ENCODE measurements at places on chromosomes 3 and 15.

DNA sequence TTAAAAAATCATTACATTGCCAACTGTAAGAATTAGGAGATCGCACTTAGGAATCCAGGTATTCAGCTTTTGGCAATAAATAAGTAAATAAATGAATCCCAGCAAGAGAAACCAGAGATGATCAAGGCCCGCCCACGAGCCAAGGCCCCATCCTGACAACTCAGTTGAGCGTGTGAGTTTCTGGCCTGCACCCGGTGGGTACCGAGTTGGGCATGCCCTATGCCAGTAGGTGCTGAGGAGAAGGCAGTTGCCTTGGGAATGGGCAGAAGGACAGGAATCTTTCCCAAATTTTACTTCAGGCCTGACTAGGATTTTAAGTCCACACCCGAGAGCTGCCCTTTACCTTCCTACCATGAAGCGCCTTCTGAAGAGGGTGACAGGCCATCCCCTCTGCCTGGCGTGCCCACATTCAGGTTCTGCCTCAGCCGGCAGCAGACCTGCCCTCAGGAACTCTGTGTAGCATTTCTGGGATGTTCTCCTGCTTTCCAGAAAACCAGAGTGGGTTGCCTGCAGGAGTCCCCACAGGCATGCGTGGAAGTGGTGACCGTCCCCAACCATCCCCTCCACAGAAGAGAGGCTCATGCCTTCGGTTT, 99.3 kb upstream of the ALDH1A3 start:
- no peak for DNase-seq

GRCh38 chr3:19267040-19267439, 118.7 kb downstream of the KCNH8 start:
- no peak for DNase-seq

GRCh38 chr3:69613286-69613685, 126.0 kb upstream of the MITF start:
- DNase-seq = no peak

DNA sequence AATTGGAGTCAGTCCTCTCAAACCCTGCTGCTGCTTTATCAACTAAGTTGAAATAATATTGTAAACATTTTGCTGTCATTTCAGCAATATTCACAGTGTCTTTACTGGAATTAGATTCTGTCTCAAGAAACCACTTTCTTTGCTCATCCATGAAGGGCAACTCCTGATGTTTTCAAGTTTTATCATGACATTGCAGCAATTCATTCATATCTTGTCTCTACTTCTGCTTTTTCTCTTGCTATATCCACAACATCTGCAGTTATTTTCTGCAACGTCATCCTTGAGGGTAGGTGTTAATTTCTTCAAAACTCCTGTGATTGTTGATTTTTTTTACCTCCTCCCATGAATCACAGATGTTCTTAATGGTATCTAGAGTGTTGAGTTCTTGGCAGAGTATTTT, 181.6 kb downstream of the EPHA6 start:
- no peak for DNase-seq

DNA sequence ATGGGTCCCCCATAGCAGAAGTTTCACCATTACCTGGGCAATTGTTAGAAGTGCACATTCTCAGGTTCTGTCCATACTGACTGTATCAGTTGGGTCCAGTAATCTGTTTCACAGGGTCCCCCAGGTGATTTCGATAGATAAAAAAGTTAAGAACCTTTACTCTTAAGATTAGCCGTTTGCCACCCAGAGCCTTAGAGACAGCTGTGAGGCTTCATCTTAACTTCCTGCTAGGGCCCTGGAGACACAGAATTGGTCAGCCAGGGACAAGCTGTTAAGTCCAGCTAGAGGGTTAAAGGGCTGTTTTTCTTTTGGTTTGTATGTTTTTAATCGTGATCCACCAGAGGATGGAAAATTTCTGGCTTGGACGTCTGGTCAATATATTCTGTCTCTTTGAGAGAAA, 6.7 kb downstream of the FAM162A start:
- DNase-seq = no peak
